Liver (tissue), 10 donors: ENCODE measurements at places on chromosomes 2 and 18. TPM values are rescaled to one million over a fixed set of nuclear protein-coding genes. Genes with fewer than 3 reads are reported as not detected.

- H3K4me1 ChIP-seq = peaks cover 2% of the 10 kb centered on the region
- no peaks in the 10 kb centered on the region for H3K27me3 ChIP-seq
- H3K36me3 ChIP-seq = no peaks in the 10 kb centered on the region
- H3K4me3 ChIP-seq = no peak overlapping the region
- H3K27ac ChIP-seq = peak overlapping the region; percentile 83
These were observed 111.6 kb upstream of the CYP1B1 start for GRCh38 chr2:38187541-38188011.

DNA sequence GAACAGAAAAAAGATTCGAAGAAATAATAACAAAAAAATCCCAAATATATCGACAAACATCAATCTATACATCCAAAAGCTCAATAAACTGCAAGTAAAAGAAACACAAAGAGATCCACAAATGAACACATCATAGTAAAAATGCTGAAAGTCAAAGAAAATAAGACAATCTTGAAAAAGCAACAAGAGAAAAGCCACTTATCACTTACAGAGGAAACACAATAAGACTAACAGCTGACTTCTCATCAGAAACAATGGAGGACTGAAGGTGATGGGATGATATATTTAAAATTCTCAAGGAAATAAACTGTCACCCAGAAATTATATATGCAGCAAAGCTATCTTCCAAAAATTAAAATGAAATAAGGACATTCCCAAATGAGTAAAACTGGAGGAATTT is 140.3 kb downstream of the NDUFA10 start:
- H3K36me3 ChIP-seq = no peaks in the 10 kb centered on the region
- no peaks in the 10 kb centered on the region for H3K4me1 ChIP-seq
- no peak overlapping the region for H3K4me3 ChIP-seq
- no peaks in the 10 kb centered on the region for H3K27me3 ChIP-seq

GRCh38 chr18:52588931-52589330 is 248.9 kb downstream of the DCC start:
- H3K27me3 ChIP-seq = no peaks in the 10 kb centered on the region
- no peak overlapping the region for H3K27ac ChIP-seq
- H3K36me3 ChIP-seq = no peaks in the 10 kb centered on the region
- no peak for DNase-seq
- no peaks in the 10 kb centered on the region for H3K4me1 ChIP-seq
- H3K4me3 ChIP-seq = no peak overlapping the region

DNA sequence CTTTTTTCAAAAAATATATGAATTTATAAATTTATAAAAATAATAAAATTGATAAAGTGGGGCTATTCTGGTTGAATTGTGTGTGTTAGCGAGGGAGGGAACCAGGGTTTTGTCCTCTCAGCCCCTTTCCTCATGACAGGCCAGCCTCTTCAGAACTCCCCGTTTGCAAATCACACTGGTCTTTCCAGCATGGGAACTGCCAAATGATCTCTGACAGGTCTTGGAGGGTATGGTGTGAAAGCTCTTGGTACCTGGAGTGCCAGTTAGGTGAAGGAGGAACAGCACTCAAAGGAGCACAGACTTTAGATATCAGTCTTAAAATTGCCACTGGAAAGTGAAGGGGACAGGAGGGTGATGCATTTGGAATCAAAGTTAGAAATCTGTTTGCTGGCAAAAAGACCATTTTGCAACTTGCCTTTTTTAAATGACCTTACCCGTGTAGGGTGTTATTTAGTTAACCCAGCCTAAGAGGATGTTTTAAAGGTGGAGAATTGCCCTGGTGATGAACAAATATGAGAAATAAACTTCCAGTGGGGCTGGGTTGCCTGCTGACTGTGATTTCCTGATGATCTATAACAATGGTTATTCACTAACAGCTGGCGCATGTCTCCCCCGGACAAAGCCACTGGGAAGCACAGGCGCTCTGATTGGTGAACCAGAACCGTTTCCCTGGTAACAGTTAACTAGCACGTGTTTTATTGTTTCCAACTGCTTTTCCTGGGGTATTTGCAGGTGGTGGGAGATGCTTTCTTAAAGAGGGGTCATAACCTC is 85.3 kb upstream of the EFEMP1 start:
- H3K36me3 ChIP-seq = no peaks in the 10 kb centered on the region
- DNase-seq = no peak
- no peak overlapping the region for H3K27ac ChIP-seq

- H3K4me1 ChIP-seq = peaks cover 47% of the 10 kb centered on the region
- H3K27me3 ChIP-seq = no peaks in the 10 kb centered on the region
- peak overlapping the region; percentile 96 for H3K27ac ChIP-seq
- no peak for DNase-seq
- no peaks in the 10 kb centered on the region for H3K36me3 ChIP-seq
These were observed 997 bp downstream of the BOK start for GRCh38 chr2:241559323-241560161.

- H3K27me3 ChIP-seq = no peaks in the 10 kb centered on the region
- H3K36me3 ChIP-seq = peaks cover 15% of the 10 kb centered on the region
- H3K4me1 ChIP-seq = no peaks in the 10 kb centered on the region
- no peak overlapping the region for H3K27ac ChIP-seq
- H3K4me3 ChIP-seq = no peak overlapping the region
These were observed 55.7 kb downstream of the COA5 start for GRCh38 chr2:98552499-98553179.

- H3K36me3 ChIP-seq = no peaks in the 10 kb centered on the region
- H3K27me3 ChIP-seq = no peaks in the 10 kb centered on the region
- no peak overlapping the region for H3K4me3 ChIP-seq
- no peak overlapping the region for H3K27ac ChIP-seq
- DNase-seq = no peak
- H3K4me1 ChIP-seq = peaks cover 11% of the 10 kb centered on the region
These were observed 11.9 kb upstream of the TET3 start for GRCh38 chr2:73972846-73973245.

DNA sequence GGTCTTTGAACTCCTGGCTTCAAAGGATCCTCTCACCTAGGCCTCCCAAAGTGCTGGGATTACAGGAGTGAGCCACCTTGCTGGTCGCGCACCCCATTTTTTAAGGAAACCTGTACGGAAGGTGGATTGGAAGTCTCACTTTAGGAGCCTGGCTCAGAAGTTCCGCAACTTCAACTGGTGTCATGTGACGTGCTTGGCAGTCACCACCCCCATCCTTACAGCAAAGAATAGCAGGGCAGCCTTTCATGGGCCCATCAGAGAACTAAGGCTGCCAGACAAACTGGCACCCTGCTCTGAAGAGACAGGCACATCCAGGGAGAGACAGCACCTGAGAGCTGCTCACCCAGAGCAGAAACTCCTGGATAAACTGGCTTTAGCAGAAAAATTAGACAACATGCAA is 3.3 kb upstream of the SLC66A2 start:
- no peak overlapping the region for H3K4me3 ChIP-seq
- no peak overlapping the region for H3K27ac ChIP-seq
- H3K27me3 ChIP-seq = no peaks in the 10 kb centered on the region
- H3K36me3 ChIP-seq = no peaks in the 10 kb centered on the region
- DNase-seq = peak; percentile 19

- H3K27me3 ChIP-seq = no peaks in the 10 kb centered on the region
- no peaks in the 10 kb centered on the region for H3K36me3 ChIP-seq
- H3K27ac ChIP-seq = peak overlapping the region; percentile 27
- DNase-seq = no peak
These were observed 17.1 kb downstream of the HS6ST1 start for GRCh38 chr2:128301501-128301966.

DNA sequence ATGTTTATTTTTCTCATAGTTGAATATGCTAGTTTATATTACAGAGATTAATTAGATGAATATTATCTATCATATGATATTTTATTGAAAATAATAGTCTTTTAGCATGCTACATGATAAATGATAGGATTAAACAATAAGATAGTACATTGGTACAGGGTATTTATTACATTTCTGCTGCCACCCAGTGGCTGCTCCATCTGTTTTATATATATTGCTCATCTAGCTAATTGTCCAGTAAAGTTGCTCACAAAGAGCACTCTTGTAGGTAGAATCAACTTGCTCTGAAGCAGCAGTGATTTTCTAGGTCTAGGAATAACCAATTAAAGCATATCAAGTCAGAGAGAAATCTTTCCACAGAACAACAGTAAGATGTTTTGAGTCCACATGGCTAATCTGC is 183.3 kb downstream of the ASXL3 start:
- no peaks in the 10 kb centered on the region for H3K36me3 ChIP-seq
- DNase-seq = no peak
- no peaks in the 10 kb centered on the region for H3K4me1 ChIP-seq
- H3K4me3 ChIP-seq = no peak overlapping the region

DNA sequence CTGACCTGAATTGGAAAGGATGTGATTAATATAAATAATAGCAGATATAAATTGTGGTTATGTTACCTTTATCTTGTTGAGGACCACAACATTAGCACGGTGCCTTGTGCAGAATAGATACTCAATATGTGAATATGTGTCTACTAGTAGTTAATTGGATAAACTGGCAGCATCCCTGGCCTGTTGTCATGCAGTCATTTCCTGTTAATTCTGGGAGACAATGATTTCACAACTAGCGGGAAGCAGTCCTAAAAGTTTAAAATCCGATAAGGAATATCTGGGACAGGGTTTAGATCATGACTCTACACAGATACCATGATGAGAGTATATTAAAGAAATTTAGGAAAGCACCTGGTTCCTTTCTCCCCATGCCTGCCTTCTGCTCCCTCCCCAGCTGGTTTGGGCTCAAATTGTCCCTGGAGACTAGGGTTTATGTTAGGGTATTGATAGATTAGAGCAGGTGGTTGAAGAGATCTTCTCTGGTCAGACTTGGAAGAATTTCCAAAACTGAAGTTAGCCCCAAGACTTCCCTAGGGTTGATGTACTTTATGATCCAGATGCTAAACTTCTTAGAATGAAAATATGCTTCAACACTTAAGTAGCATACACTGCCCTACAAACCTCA is 32.8 kb downstream of the CYBRD1 start:
- no peaks in the 10 kb centered on the region for H3K36me3 ChIP-seq
- H3K27me3 ChIP-seq = no peaks in the 10 kb centered on the region
- H3K4me1 ChIP-seq = no peaks in the 10 kb centered on the region

DNA sequence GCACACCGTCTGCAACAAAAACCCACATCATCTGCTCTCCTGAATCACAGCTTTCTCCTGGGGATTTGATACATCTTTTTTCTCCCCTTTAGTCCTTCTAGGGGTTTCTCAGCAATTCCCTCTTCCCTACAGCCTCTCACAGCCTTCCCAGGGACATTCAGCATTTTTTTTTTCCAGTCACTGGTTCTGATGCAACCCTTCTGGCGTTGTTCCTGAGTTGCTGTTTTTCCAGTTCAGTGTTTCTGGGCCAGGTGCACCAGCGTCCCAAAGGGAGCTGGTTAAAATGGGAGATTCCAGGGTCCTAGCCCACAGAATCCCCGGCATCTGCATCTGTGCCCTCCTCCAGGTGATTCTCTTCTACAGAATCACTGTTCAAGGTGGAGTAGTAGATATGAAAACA is 36.1 kb downstream of the ADCY3 start:
- peaks cover 1% of the 10 kb centered on the region for H3K4me1 ChIP-seq
- no peak for DNase-seq
- no peaks in the 10 kb centered on the region for H3K36me3 ChIP-seq
- no peaks in the 10 kb centered on the region for H3K27me3 ChIP-seq

DNA sequence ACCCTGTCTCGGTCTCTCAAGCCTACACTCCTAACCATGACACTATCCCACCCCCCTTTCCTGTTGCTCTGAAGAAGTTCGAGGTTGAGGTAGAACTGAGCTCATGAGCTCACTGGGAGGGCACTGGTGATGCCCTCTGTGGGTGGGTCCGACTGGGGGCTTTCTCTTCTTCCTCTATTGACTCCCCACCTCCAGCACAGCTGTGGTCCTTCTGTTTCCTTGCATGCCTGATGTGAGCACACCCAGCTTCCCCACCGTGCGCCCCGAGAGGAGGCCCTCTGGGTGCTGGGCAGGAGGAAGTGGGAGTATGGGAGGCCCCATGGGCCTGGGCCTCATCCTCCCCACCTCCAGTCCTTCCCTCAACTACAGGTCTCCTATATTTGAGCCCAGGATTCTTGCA is 20.9 kb downstream of the SPEG start:
- H3K27me3 ChIP-seq = peaks cover 6% of the 10 kb centered on the region
- no peak overlapping the region for H3K4me3 ChIP-seq
- H3K4me1 ChIP-seq = no peaks in the 10 kb centered on the region
- H3K27ac ChIP-seq = no peak overlapping the region
- no peaks in the 10 kb centered on the region for H3K36me3 ChIP-seq

DNA sequence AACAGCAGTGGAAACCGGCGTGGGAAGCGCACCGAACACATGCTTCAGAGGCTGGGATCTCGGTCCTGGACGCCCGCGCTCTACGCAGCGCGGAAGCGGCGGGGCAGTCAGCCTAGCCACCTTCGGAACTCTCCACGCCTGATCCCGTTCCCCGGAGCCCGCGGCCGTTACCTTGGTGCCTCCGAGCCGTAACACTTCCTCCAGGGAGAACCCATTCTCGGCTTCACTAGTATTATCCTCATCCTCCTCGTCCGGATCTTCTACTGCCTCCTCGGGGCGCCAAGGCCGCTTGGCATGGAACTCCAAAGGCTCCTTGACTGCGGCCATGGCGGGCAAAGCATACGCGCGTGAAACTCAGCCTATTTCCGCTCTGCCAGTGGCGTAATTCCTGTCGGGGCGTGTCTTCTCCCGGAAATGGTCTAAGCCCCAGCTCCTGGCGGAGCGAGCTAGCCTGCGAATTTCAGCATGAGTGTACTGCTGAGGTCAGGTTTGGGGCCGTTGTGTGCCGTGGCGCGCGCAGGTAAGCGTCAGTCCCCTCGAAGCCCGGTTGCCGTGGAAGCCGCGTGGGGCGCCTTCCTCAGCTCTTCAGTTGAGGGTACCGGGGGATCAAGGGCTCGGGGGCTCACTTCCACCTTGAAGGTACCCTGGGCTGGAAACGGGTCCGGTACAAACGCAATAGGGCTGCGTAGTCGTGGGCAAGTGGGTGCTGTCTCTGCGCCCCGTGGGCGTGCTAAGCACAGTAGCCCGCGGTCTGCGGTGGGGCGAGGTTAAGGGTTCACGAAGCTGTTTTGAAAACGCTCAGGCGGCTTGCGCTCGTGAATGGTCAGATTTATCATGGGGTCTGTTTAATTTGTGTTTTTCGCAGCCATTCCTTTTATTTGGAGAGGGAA is at the start of the genes CEBPZ and NDUFAF7:
Gene CEBPZ (minus strand): TSS at position 356 of the 890 bp plus-strand sequence. CDS start 29 bp downstream, at position 327.
Gene NDUFAF7 (plus strand): TSS at position 418 of the 890 bp plus-strand sequence. CDS start 48 bp downstream, at position 466.
- no peaks in the 10 kb centered on the region for H3K27me3 ChIP-seq
- peak within 1 kb of the TSS; percentile 91 for H3K27ac ChIP-seq
- H3K36me3 ChIP-seq = no peaks in the 10 kb centered on the region
- peak; percentile 85 for DNase-seq
- H3K4me3 ChIP-seq = peak within 1 kb of the TSS; percentile 95

GRCh38 chr2:56244911-56245530 is 61.2 kb downstream of the CCDC85A start:
- no peaks in the 10 kb centered on the region for H3K36me3 ChIP-seq
- no peak overlapping the region for H3K4me3 ChIP-seq
- peaks cover 4% of the 10 kb centered on the region for H3K4me1 ChIP-seq
- no peak overlapping the region for H3K27ac ChIP-seq
- H3K27me3 ChIP-seq = no peaks in the 10 kb centered on the region
- DNase-seq = no peak

GRCh38 chr2:132757676-132758075 is 87.7 kb upstream of the LYPD1 start:
- no peak overlapping the region for H3K4me3 ChIP-seq
- no peaks in the 10 kb centered on the region for H3K27me3 ChIP-seq
- no peaks in the 10 kb centered on the region for H3K4me1 ChIP-seq
- DNase-seq = no peak
- no peaks in the 10 kb centered on the region for H3K36me3 ChIP-seq

GRCh38 chr2:15911686-15912085 is 28.7 kb upstream of the MYCN start:
- no peaks in the 10 kb centered on the region for H3K36me3 ChIP-seq
- no peaks in the 10 kb centered on the region for H3K27me3 ChIP-seq
- no peak for DNase-seq
- no peak overlapping the region for H3K27ac ChIP-seq
- H3K4me3 ChIP-seq = no peak overlapping the region
- H3K4me1 ChIP-seq = no peaks in the 10 kb centered on the region

NPHP1 gene
- 0.37 TPM for total RNA-seq

RBKS gene
- 6.3 TPM for total RNA-seq
